ENCODE measurements at places on chromosomes 4 and X. TPM values are rescaled to one million over a fixed set of nuclear protein-coding genes. Genes with fewer than 3 reads are reported as not detected.
A peak's percentile ranks its signal among the peaks of the same experiment; 100 is the strongest.

The CYP4V2 gene
- 28.9 TPM for total RNA-seq

The TCEAL7 gene
- 18.5 TPM for total RNA-seq

The CXCL6 gene
- 3.1 TPM for total RNA-seq

DNA sequence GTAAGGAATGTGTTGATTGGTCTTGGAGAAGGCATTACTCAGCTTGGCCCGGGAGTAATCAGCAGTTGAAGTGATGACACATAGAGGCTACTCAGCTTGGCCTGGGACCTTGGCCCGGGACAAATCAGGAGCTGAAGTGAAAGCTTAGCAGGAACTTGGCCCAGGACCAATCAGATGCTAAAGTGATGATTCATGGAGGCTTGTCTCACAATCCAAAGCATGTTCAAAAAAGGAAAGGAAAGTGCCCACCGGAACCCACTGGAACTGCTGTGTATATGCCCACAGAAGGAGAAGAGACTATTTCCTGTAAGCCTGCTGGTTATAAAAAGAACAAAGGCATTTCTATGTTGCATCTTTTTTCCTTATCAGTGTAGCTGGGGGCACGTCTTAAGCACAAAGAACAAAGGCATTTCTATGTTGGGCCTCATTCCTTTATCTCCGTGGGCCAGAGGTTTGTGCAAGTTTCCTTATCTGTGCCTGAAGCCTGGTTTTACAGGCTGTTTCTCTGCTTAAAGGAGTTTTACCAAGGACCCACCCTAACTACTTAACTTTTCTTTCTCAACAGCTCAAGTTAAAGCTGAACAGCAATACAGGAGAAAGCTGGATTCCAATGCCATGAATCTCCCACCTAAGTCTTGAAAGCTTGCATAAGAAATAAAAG, 1176.7 kb downstream of the NLGN4X start:
- peak; percentile 23 for DNase-seq

GRCh38 chr4:26789208-26789607, 71.4 kb upstream of the STIM2 start:
- DNase-seq, result no peak

Data from omental fat pad (tissue), 4 donors.